ENCODE measurements at places on chromosomes 4 and X.

- no peak for DNase-seq
These were observed 194.9 kb upstream of the RPS6KA3 start for GRCh38 chrX:20461576-20461975.

- DNase-seq: no peak
These were observed 165.0 kb downstream of the AMELX start for GRCh38 chrX:11458170-11458569.

DNA sequence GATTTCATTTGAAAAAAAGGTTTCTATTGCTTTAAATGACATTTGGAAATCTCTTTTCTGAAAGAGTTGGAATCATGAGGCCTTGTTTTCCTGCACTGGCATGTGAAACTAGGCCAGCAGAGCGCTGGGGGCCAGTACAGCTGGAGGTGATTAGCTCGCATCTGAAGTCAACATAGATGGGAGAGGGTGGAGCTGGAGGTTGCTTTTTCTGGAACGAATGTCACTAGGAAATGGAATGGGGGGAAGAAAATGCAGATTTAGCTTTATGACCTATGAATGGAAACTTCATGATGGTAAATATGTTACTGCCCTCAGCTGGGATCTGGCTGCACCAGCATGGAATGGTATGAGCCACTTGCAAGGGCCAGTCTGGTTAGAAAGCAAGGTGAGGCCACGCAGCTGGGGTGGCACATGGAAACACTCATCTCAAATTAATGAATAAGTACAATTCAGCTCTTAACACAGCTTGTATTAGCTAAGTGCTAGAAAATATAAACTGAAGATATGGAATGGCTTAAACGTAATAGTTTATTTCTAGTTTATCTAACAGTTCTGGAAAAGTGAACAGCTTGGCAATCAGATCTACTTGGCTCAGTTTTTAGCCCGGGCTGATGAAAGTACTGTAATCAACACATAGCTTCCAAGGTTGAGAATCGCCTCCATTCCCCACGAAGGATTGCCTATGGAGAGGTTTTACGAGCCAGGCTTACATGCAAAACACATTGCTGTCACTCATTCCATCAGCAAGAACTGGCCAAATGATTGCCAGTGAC lies 32.5 kb downstream of the SLC10A6 start:
- DNase-seq: peak; percentile 61

DNA sequence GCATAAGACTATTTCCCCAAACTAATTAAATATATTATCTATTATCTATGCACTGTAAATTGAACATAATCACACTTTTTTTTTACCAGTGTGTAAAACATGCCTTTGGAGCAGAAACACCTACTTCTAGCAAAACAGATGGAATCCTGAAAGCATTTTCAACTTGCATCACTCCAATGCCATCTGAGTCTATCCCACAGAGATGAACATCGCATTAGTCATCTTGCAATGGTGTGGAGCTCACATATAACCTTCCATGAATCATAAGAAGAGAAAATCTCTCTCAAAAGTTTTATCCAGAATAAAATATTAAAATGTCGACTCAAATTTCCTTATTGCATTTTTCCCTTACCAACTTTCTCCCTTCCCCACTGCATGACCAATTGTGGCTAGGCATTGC lies 406.7 kb upstream of the ACTRT1 start:
- no peak for DNase-seq

- peak; percentile 4 for DNase-seq
These were observed 396.7 kb downstream of the FSTL5 start for GRCh38 chr4:161767116-161767515.

DNA sequence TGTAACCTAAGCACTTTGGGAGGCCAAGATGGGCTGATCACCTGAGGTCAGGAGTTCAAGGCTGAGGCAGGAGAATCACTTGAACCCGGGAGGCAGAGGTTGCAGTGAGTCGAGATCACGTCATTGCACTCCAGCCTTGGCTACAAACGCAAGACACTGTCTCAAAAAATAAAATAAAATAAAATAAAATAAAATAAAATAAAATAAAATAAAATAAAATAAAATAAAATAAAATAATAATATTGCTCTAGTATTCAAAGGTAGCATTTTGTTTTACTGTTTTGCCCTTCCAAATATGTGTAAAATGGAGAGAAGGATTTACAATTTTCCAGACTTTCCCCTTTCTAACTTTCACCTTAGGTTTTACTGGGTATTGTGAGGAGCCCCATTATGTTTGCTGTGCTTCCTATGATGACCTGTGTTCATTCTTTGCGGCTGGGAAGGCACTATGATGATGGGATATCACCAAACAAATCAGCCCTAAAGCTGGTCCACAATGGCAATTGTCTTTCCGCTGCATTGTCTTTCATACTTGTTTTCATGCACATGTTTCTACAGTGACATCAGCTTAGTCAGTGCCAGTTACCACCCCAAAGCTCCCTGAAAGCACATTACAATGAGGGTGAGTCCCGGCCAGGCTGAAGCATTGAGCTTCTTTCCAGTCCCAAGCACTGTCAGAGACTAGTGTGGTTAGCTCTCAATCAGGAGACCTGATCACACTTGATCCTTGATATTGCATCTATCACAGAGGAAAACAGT lies 50.8 kb downstream of the DTHD1 start:
- no peak for DNase-seq

DNA sequence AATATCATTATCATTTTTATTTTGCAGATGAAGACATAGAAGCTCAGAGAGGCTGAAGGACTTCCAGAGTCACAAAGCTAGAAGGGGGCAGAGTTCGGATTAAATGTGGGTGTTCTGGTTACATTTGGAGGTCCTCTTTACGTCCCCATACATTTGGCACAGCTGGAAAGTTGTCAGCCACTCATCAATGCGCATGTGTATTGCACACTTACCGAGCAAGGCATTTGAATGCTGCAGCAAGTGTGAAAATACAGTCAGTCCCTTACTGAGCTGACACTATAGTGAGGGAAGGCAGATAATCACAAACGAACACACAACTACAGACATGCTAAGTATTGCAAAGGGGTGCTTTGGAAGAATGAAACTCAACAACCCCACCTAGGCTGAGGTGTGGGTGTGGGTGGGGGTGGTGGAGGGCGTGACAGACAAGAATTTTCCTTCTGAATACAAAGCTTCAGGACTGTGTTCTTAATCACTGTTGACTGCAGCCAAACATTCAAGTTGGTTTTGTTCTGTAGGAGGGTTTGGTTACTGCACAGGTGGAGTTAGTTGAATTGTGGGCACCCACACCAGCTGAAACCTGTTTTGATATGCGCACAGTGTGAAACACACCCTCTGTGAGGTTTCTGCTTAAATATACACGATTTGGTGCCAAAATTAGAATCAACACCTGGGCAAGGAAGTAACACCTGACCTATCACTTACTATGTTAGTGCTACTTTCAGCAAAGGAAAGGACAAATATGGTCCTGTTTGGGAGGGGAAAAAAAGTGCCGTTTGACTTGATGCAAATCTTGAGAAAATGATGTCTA lies 72.4 kb downstream of the COQ2 start:
- DNase-seq: no peak

DNA sequence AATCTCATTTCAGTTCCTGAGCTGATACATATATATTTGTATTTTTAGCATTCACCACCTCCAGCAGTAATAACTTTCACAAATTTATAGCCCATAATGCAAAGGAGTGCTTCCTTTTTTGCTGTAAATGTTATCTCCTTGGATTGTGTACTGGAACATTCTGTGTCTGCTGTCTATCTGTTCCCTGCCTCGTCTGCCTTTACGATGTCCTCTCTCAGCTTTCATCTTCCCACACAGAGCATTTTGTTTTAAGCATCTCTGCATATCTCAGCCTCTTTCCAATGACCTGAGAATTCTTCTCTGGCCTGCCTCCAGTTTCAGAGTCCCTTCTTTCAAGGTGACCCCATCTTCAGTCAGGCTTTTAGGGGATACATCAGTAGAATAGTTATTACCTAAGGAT lies 43.1 kb downstream of the GYG2 start:
- no peak for DNase-seq

- no peak for DNase-seq
These were observed 40.8 kb downstream of the XK start for GRCh38 chrX:37726346-37726745.

GRCh38 chr4:126888968-126889367 lies 743.8 kb upstream of the INTU start:
- peak; percentile 54 for DNase-seq

DNA sequence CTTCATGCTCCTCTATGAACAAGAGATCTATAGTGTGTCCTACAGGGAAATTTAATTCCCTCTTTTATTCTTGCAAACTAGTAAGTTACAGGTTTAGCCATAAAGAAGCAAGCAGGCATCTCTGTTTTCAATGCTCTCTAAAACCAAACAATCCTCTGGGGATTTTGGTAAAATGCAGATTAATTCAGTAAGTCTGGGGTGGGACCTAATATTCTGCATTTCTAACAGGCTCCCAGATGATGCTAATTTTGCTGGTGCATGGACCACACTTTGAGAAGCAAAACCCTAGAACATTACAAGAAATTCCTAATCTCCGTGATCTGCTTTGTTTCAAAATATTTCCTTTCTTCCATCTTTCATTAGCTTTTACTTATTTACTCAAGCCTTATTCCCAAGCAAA lies 344.9 kb downstream of the PACRGL start:
- DNase-seq: no peak

GRCh38 chrX:154357205-154357604 lies 17.2 kb downstream of the FLNA start:
- DNase-seq: no peak

DNA sequence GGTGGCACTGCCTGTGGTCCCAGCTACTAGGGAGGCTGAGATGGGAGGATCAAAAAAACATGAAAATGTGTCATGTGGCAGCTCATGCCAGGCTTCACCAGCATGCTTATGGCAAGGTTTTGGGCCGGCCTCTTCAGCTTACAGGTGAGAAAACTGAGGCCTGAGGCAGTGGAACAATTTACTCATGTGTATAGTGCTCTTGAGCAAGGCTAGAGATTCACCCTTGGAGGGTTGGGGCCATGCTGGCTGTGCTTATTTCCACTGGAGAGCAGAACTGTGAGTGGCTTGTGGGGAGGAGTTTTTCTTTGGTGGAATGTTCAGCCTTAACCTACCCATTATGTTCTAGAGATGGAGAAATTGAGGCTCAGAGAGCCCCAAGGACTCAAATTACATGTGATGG lies 31.8 kb downstream of the NSD2 start:
- no peak for DNase-seq

- no peak for DNase-seq
These were observed 32.2 kb upstream of the PROM1 start for GRCh38 chr4:16116019-16116418.

GRCh38 chr4:24914460-24914859 lies 1.6 kb upstream of the CCDC149 start:
- no peak for DNase-seq

- DNase-seq: no peak
These were observed 63.5 kb upstream of the PGM2 start for GRCh38 chr4:37762991-37763368.

DNA sequence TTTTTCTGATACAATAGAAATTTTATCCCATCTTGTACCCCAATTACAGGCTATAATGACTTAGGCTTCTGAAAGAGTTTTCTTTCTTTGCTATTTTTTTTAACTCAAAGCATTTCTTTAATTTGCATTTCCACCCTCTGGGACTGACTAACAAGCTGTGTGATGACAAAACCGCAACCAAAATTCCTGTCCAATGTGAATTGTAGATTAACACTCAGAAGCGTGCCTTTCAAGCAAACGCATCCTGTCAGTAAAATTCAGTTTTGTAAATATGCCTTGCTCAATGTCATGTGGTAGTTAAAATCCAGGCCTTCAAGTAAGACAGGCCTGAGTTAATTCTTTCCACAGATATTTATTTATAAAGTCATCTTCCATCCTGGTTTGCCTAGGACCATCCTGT lies 50.3 kb downstream of the STK32B start:
- no peak for DNase-seq

DNA sequence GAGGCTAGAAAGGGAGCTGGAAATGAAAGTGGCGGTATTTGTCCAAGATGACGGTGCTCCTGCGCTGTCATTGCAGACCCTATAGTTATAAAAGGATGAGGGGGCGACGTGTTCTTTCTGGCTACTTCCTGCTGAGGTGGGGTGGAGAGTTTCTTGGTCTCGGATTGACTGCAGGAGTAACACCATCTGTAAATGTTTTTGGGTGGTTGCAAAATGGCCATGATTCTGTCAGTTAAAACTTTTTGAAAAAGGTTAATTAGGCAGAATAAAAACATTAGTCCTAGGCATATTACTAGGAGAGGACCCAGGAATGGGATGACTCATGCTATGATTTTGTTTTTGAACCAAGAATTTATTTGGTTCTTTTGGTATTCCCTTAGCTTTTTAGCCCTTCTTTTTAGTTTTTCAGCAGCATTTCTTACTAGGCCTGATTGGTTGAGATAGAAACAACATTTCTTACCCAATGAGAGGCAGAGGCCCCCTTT lies 53.1 kb downstream of the USP11 start:
- DNase-seq: no peak

DNA sequence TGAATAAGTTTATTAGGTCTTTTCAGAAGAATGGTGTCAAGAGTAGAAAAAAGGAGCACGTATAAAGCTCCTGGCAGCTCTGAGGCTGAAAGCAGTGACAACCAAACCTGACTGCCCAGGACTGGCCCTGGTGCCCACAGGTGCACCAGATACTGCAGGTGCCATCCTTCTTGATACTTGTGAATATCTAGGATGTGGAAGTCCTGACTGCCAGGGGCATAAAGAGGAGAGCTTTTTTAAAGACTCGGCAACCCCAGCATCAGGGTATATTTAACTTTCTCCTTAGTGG lies 60.7 kb downstream of the TMEM150C start:
- DNase-seq: no peak

DNA sequence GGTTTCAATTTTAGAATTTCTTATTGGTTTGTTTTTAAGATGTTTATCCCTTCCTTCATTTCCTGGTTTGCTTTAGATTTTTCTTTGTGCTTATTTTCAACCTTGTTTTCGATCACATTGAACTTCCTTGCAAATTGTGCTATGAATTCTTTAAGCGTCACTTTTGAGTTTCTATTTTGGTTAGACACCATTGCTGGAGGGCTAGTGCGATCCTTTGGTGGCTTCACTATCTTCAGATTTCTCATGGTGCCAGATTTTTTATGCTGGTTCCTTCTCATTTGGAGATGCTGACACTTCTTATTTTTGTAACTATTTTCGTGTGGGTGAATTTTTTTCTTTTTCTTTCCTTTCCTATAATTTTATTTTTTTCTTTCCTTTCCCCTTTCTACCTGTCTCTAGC lies 227.2 kb upstream of the HDX start:
- no peak for DNase-seq

- DNase-seq: no peak
These were observed 73.3 kb downstream of the PSAPL1 start for GRCh38 chr4:7361280-7361895.

GRCh38 chr4:14049946-14050345 lies 422.4 kb upstream of the BOD1L1 start:
- no peak for DNase-seq

All from BJ (cell line).